ENCODE measurements at places on chromosomes 3 and 15.

- no peak for DNase-seq
Observed at GRCh38 chr3:43874290-43874689, 183.6 kb downstream of the ABHD5 start.

GRCh38 chr15:101207867-101208288, 44.0 kb downstream of the CHSY1 start:
- no peak for DNase-seq

- DNase-seq: no peak
Observed at GRCh38 chr3:43093006-43093405, 12.9 kb downstream of the POMGNT2 start.

DNA sequence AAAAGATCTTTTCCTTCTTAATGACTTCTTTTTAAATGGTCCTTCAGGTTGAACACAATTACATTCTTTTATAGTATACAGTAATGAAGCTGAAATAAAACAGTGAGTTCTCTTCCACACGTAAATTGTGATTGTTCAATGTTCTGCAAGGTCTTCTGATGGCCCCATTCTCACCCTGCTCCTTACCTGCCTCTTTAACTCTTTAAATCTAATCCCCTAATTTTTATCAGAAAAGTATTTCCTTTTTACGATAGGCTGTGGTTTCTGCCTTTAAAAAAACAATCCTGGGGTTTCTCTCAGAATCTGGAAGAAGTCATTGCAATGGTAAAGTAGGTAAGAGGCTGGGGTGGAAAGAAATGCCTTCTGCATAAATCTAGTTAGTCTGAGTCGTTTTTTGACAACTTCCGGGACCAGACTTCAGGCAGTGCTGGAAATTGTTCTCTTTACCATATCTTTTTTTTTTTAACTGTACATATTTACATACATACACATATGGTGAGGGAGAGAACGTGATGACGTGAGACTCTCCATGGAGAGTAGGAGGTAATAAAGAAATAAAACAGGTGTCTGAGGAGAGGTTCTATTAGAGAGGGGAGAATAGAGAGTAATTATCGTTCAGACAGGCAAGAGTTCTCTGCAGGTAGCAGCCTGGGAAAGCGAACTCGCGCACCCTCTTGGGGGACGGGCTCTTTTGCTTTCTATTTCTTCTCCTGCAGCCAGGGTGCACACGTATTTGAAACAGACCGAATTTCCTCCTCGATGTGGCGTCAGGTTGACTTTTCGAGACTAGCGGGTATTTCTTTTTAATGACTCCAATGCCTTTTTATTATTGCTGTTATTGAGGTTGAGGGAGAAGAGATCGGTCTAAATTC, at the start of gene SIDT1:
Gene SIDT1 (plus strand): TSS at position 730 of the 872 bp plus-strand sequence. CDS start 467 bp downstream, outside the sequence.
- peak; percentile 11 for DNase-seq

DNA sequence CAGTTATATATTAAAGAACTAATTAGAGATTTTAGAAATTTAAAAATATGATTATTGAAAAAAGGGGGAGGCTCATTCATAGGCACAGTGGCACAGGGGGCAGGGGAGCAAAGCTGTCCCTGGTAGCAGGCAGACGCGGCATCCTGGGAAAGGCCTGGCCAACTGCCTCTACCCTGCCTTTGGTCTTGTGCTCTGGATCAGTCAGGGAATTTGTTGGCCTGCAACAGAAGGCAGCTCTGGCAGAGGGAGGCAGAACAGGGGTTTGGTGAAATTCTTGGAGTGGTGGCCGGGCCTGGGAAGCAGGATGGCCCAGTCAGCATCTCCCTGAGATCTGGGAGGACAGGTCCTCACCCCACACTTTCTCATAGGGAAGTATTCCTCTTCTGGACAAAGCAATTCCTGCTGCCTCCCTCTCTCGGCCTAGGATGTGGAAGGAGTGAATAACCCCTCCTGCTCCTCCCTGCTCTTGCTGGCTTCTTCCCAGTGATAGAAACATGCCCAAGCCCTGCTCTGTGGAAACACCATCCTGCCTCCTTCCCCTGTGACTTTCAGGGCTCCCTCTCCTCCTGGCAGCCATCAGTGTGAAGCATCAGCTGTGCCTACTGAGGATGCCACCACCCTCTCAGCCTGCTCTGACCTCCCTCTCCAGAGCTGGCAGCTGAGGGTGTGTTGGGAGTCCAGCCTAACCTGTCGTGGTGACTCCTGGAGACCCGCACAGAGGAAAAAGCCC, 26.9 kb downstream of the PRR20G start:
- DNase-seq: no peak

- no peak for DNase-seq
Observed at GRCh38 chr3:133937061-133937686, 41.5 kb upstream of the RAB6B start.

DNA sequence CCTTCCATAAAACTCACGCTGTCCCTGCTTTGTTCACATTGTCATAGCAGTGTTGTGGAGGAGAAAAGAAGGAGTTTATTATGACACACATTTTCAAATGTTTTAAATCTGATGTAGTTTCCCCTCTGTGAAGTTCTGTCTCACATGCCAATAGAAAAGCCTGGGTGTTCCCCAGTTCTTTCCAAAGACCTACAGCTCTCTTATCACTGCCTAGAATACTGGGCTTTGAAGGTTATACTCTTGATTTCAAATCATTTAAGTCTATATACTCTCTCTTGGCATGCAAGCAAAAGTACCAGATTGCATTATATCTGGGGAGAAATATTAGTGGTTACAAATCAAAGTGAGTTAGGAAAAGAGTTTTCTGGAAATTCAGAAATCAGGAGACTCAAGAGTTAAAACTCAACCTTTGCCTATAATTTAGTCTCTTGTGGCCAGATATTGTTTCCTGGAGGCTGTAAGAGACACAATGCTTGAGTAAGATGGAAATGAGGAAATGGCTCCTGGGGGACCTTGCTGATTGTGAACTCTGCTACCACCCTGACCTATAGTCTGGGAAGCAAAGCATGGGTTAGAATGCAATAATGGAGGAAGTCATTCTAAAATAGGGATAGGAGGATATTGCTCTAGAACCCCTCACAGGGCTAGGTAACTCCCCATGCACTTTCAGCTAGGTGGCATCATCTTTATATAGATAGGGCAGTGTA, 182.8 kb downstream of the KCNAB1 start:
- DNase-seq: no peak

DNA sequence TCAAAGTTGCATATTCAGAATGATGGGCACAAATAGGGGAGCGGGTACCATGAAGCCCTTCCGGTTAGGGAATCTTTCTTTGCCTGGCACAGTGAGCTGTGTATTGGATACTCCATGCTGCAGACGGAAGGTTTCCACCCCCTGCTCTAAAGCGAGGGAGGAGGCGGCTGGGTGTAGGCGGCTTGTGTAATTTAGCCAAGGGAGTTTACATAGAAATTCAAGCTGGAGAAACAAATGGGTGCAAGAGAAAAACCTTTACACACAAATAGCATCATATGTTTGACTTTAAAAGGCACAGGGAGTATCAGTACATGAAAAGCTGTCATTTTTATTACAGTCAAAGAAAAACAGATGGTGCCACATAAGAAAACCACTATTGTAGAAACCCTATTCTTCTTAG, 59.3 kb upstream of the ADCY5 start:
- DNase-seq: no peak

GRCh38 chr3:54964081-54964480, 36.2 kb upstream of the LRTM1 start:
- DNase-seq: no peak

DNA sequence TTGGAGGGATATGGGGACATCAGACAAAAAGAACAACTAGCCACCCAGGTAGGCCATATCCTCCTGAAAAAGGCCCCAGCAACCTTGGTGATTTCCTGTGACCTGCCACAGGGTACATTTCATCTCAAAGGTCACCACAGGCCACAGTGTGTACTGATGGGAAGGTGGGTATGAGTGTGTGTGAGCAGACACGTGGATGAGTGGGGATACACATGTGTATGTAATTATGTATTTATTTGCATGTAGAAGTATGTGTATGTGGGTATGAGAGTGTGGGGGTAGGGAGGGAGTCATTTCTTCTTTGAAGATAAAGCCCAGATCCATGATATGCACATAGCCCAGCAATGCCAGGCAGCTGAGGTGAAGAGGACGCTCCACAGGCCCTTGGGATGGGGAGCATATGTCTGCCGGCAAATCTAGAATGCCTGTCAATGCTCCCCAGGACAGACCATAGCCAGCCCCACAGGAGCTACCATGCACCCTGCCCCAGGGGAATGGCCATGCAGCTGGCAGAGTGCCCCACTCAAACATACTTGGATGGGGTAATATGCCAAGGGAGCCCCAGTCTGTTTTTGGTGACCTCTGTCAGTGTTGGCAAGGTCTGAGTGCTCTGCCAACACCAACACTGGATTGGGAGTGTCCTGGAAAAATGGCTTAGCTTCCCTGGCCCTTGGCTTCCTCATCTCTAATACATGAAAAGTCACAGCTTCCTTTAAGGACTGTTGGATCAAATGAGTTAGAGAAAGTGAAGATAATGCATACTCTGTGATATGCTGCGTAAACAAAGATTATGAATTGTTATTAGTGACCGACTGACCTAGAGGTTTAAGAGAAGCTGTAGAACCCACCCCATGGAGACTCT, 42.4 kb downstream of the RAB6B start:
- DNase-seq: no peak

DNA sequence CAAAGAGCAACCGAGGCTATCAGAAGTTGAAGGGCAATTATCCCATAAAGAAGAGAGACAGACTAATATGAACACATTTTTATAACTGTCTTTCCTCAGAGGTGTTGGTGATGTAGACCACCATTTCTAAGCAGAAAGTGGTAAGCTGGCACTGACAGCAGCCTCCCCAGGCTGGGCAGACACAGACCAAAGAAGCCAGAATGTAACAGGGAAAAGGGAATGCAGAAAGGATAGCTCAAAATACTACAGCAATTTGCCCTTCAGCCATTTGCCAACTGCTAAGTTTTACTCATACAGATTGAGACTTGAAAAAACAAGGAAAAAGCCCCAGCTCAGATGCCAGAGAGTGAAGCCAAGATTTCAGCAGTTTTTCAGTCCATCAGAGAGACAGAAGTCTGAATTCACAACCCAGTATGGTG, 73.5 kb upstream of the ABI3BP start:
- DNase-seq: no peak

- no peak for DNase-seq
Observed at GRCh38 chr15:68693071-68693470, 114.3 kb downstream of the CORO2B start.

- DNase-seq: no peak
Observed at GRCh38 chr15:35671197-35671596, 125.2 kb upstream of the DPH6 start.

GRCh38 chr15:49706805-49707204, 86.0 kb downstream of the DTWD1 start:
- DNase-seq: no peak

- no peak for DNase-seq
Observed at GRCh38 chr3:63960048-63960711, 48.0 kb upstream of the SCAANT1 start.

DNA sequence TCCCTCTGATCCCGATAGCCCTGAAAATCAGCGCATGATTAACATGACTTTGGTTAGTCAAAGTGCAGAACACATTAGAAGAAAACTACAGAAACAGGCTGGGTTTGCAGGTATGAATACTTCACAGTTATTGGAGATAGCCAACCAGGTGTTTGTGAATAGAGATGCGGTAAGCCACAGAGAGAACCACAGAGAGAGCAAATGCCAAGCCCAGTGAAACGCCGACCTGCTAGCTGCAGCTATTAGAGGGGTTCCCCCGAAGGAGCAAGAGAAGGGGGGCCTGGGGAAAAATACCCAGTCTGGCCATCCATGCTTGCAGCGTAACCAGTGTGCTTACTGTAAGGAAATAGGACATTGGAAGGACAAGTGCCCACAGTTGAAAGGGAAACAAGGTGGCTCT, 523.9 kb upstream of the CNTN3 start:
- DNase-seq: no peak

DNA sequence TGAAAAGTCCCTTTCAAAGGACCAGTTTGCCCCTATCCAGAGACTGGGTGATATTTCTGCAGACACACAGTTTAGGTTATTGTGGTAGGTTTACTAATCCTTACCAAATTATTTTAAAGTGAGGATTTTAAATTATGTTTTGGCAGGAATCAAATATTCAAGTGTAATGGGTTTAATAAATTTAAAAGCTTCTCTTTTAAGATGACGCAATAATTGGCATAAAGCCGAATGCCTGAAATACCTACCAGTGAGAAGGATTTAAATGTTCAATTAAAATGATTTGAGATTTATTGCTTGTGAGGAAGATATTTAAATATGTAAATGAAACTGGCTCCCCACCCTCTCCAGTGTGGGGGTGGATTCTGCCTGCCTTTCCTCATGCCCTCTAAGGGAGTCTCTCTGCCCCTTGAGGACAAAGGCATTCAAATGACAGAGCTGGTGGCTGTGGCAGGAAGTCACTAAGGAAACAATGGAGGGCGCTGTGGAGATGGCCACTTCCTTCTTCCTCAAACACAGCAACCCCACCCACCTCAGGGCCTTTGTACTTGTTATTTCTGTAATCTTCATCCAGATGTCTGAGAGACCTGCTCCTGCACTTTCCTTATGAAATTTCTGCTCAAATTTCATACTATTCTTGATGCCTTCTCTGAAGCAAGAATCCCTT, 131.7 kb downstream of the TNIK start:
- no peak for DNase-seq

DNA sequence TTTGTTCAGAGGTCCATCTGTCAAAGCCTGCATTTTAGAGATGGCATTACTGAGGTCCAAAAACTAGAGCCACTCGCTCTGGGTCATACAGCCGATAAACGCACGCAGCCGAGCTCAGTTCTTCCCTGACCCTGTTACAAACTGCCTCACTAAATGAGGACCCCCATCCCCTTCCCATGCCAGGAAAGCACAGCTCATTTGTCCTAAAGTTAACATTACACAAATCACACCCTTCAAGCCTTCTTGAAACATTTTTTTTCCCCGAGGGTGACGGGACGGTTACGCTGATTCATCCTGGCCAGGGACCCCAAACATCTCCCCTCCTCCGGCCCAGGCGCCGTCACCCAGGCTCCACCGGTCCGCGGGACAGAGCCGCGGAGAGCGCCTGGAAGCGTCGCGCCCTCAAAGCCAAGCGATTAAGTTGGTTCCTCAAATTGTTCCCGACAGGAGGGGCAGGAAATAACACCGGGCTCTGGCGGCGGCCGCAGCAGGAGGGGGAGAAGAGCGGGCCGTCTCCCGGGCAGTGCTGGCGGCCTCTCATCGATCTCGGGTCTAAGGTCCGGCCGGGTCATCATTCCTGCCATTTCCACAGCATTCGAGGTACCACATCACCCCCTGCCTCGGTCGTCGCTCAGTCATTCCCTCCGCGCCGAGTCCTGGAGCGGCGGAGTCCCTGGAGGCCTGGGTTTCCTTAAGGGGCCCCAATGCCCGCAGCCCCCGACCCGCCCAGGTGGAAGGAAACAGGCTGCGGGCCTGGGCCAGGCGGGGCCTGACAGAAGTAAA, 619 bp upstream of the CMTM8 start:
- no peak for DNase-seq

DNA sequence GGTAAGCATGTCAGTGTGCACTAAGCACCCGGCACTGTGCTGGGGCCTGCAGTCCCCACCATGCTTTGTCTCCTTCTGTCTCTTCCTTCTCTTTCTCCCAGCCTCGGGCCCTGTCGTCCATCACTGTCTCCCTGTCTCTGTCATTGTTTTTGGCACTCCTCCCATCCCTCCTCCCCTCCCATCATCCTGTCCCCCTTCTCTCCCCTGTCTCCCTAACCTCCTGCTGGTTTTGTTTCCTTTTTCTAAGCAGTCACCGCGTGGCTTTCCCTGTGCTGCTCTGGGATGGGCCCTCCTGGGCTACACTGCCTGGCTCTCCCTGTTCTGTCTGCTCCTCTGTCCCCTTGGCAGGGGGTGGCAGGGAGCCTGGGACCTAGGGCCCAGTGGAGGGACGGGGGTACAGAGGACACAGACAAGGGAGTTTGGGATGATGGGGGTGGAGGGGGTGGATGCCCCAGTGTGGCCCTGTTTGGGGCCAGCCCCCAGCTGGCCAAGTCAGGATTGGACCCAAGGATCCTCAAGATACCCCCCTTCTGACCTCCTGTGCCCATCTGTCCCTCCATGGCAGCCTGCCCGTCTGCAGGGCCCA, 5.7 kb downstream of the CHST13 start:
- DNase-seq: no peak

Data from activated gamma-delta T cell (primary cell).